ENCODE measurements at places on chromosomes 5 and 9. TPM values are rescaled to one million over a fixed set of nuclear protein-coding genes. Genes with fewer than 3 reads are reported as not detected.

DNA sequence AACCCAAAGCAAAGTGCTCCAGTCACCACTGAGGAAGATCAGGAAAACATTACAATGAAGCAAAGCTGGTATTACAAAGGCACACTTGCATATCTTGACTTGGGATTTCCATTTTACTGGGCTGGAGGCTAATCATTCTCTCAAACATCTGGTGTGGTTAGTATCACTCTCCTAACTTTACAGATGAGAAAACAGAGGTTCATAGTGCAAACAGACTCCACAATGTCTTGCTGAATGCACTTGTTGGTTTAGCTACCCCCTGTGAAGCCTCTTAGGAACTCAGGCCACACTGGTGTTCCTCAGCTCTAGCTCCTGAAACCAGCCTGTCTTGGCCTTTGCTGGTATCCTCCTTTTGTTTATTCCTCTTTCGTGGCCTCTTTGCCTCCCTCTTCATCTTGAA is 29.5 kb upstream of the SMAD5 start:
- peaks cover 3% of the 10 kb centered on the region for H3K27me3 ChIP-seq
- DNase-seq, result no peak
- H3K27ac ChIP-seq, result no peak overlapping the region
- peaks cover 42% of the 10 kb centered on the region for H3K4me1 ChIP-seq
- H3K4me3 ChIP-seq, result no peak overlapping the region

DNA sequence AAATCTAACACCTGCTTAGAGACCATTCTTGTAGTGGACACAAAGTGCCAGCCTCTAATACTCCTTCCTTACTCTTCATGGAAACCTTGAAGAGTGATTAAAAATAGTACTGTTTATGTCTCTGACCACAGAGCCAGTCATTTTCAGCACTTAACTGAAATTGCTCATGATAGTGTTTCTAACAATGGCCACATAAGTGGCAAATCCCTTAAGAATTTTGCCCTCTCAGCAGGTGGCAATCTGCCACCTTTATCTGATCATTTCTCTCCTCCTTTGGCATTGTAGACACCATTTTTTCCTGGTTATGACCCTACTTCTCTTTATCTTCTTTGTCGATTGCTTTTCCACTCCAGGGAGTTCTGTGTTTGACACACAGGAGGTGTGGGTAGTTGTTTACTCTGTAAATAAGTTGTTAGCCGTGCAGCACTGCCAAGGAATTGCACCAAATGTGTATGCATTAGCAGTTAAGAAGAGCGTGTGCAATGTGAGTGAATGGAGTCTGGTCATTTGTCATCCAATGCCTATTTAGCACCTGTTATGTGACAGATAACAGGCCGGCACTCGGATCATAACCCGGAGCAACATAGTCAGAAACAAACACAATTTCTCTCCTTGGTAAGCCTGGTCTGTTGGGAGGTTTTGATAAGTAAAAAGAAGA is 36.8 kb upstream of the STARD4 start:
- H3K4me3 ChIP-seq, result no peak overlapping the region
- no peaks in the 10 kb centered on the region for H3K36me3 ChIP-seq
- no peaks in the 10 kb centered on the region for H3K27me3 ChIP-seq

DNA sequence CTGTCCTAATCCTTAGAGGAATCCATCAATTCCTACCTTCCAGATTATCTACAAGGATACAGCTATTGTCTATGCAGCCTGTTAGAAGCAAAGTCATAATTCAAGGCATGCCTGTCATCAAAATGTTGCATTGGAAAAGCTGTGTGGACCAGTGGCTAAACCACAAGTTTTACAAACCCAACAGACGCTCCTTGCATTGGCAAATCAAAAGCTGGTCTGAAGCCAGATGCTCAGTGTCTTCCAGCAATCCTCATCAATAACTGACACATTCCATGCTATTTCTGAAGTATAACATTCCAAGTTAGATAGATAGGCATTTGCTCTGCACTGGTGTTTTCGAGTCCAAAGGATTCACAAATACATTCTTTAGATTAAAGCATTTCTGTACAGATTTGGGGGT is 213.6 kb downstream of the EBF1 start:
- no peak overlapping the region for H3K27ac ChIP-seq
- H3K4me3 ChIP-seq, result no peak overlapping the region
- H3K4me1 ChIP-seq, result peaks cover 19% of the 10 kb centered on the region
- no peak for DNase-seq

DNA sequence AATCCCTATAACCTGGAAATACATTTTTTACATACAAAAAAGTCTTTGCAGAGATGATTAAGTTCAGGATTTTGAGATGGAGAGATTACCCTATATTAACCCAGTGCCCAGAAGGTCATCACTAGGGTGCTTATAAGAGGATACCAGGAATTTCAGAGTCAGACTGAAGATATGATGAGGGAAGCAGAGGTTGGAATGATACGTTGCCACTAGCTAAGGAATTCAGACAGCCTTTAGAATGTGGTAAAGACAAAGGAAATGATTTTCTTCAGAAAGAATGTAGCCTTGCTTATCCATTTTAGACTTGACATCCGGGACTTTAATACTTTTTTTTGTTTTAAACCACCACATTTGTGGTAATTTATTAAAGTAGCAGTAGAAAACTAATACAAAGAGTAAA is 2176.8 kb upstream of the C9orf72 start:
- no peaks in the 10 kb centered on the region for H3K27me3 ChIP-seq
- no peak overlapping the region for H3K4me3 ChIP-seq
- H3K27ac ChIP-seq, result no peak overlapping the region
- H3K4me1 ChIP-seq, result no peaks in the 10 kb centered on the region
- no peak for DNase-seq

- peak overlapping the region; percentile 54 for H3K4me3 ChIP-seq
- H3K36me3 ChIP-seq, result peaks cover 5% of the 10 kb centered on the region
- peak; percentile 85 for DNase-seq
- peak overlapping the region; percentile 100 for H3K27ac ChIP-seq
Observed at GRCh38 chr9:129143031-129143927, 32.1 kb downstream of the PTPA start.

- no peak overlapping the region for H3K27ac ChIP-seq
- no peaks in the 10 kb centered on the region for H3K4me1 ChIP-seq
- no peak overlapping the region for H3K4me3 ChIP-seq
- no peak for DNase-seq
Observed at GRCh38 chr5:38190111-38190510, 68.2 kb upstream of the EGFLAM start.

The PELO gene
- total RNA-seq, result 14.2 TPM

The TRIO gene
- 209 TPM for total RNA-seq

The SNCAIP gene
- total RNA-seq, result 113 TPM

The PPP1R2B gene
- not detected for total RNA-seq
